Daoy (cell line): ENCODE measurements at places on chromosomes 4 and X. TPM values are rescaled to one million over a fixed set of nuclear protein-coding genes. Genes with fewer than 3 reads are reported as not detected.

KANTR gene
- total RNA-seq: 1.5 and 3.2 TPM in 2 replicates

HEPH gene
- total RNA-seq: 0.09 TPM in 1 of 2 replicates, not detected in the other

GRCh38 chr4:73859614-73860088 is 6.6 kb downstream of the PF4V1 start:
- DNase-seq: peak; percentile 45

GDI1 gene
- total RNA-seq: 71.6 and 103 TPM in 2 replicates

GRCh38 chr4:175971388-175972179 is 94.1 kb upstream of the WDR17 start:
- DNase-seq: peak; percentile 8

GRCh38 chr4:181077341-181077740 is 1165.9 kb upstream of the TENM3 start:
- no peak for DNase-seq

DNA sequence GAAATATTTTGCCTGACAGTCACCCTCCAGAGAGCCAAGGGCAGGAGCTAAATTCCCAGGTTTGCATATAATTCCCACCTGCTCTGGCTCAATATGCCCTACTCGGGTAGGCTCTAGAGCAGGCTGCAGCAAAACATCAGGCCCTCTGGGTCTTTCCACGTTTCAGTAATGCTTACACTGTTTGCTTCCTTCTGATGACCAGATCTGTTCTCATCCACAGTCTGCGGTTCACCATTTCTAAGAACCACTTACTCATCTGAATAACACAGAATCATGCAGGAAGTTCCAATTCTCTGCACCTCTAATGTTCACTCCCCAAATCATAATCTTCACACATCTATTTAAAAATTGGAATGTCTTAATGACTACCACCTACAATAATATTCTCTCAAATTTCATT is 141.4 kb downstream of the PPP3CA start:
- DNase-seq: peak; percentile 44

- DNase-seq: no peak
These were observed 207.4 kb upstream of the CXCL13 start for GRCh38 chr4:77398256-77398655.

DNA sequence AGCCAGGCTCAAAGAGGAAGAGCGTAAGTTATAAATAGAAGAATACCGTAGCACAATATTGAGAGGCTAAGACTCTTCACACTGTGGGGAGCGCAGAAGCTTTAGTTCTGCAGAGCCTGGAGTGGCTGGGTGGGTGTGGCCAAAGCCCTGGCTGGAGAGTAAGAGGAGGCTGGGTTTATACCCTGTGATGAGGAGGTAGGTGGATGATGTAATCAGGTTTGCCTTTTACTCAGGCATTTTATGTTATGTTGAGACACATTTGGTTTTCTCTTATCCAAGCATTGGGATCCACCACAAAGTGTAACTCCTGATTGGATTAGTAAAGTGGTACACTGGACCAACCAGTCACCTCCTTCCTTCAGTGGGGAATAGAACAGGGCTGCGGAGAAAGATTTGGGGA is 13.9 kb downstream of the CDS1 start:
- peak; percentile 4 for DNase-seq

MAGEA8 gene
- total RNA-seq: not detected in 2 replicates

DNA sequence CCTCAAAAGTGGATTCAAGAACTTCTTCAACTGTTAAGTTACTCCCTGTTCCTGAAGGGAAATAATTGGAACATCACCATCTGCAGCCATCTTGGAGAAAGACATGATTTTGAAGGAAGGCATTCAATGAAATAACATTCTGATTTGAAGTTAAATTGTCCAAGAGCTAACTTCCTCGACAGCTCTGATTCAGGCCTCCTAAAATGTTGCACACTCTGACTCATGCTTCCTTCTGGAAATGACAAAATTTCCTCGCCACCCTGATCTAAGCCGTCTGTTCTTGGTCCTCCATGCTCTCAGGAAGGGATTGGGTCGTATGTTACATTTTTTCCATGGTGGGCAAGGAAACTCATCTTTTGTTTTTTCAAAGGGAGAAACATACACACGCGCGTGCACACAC is 496.9 kb upstream of the DIPK2B start:
- DNase-seq: peak; percentile 54

DNA sequence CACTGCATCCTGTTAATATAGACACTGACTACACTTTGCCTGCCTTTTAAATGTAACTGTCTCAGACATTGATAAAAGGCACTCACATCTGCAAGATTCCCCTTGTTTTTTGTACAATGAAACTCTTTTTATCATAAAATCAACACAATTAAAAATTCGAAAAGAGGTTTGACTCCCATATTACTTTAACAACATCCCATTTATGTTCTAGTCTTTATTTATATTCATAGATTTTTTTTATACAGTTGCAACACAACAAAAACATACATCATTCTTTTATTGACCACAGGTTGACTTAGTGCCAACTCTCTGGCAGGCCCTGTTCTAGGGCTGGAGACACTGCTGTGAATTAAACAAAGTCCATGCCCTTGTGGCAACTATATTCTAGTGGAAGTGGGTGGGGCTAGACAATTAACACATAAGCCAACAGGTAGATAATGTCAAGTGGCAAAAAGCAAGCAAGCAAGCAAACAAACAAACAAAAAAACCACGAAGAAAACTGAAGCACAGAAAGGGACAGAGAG is 36.8 kb downstream of the ANK2 start:
- no peak for DNase-seq

SPRY1 gene
- total RNA-seq: 0.06 TPM in 1 of 2 replicates, not detected in the other

TNMD gene
- not detected in 2 replicates for total RNA-seq

DNA sequence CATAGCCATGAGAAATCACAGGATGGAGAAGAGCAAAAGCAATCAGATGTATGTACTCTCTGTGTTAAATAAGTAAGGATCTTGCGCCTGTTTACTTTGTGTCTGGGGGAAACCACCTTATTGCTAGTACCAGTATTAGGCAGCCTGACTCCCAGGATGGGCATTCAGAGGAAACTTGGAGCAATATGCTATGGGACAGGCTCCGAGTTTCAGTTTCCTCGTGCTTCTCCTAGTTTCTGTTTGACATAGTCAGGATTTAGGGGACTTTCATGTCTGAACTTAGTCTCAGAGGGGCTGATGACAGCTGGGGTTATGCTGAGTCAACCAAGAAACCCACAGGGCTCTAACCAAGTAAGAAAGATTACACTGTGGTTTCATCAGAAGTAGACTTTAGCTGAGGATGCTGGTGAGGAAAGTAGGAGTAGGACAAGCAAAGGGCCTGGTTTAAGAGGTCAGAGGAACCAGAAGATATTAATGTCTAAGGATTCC is 13.5 kb downstream of the NSUN7 start:
- DNase-seq: peak; percentile 35

GRCh38 chrX:123990169-123990568 is 28.7 kb downstream of the STAG2 start:
- DNase-seq: no peak

GRCh38 chr4:154364066-154364845 is 127.3 kb downstream of the DCHS2 start:
- DNase-seq: no peak

ALG13 gene
- 33.2 and 60.4 TPM in 2 replicates for total RNA-seq

GRCh38 chrX:102155806-102156179 is at the start of gene BEX5:
Gene BEX5 (minus strand): TSS chrX:102155977. CDS start chrX:102154265, 1,712 bp downstream.
- peak; percentile 69 for DNase-seq

- DNase-seq: no peak
These were observed 37.9 kb upstream of the CYP2U1 start for GRCh38 chr4:107893171-107894137.

DNA sequence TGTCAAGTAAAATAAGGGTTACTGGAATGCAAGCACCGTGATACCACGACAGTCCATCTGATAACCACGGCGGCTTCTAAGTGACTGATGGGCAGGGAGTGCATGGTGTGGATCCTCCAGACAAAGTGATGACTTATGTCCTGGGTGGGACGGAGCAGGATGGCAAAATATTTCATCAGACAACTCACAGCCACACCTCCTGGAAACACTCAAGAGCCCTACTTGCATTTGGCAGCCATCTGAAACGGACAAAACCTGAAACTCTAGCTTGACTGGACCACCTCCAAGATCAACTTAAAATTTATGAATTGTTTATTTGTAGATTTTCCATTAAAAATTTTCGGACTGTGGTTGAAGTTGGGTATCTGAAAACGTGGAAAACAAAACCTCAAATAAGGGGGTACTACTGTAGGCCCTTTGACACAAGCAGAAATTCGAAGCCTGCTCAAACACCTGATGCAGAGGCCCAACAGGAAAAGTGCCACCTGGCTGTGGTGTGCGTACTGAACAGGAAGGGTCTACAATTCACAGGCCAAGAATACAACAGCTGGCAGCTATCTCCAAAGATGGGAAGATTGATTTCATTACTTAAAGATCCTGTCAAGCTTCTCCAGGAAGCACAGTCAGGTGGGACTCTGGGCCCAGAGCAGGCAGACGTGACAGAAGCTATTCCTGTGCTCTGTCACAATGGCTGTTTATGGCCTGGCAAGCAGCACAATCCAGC is 26.0 kb downstream of the LRIT3 start:
- DNase-seq: no peak

GRCh38 chr4:16916719-16917337 is 18.4 kb upstream of the LDB2 start:
- DNase-seq: peak; percentile 40

DNA sequence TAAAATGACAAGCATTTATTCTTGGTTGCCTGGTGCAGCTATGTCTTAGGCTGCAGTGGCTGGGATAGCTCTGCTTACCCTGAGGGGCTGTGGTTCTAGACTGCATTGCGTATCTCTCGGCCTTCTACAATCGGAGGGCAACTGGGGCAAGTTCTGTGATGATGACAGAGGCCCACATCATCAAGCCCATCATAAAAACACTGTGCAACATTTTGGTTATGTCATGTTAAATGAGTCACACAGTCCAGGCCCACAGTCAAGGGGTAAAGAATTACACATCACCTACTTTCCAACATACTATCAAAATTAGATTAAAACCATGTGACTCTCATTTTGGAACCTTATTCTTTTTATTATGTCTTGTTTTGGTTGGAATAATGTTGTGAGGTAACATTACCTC is 120.2 kb upstream of the GUCY1A1 start:
- no peak for DNase-seq

- no peak for DNase-seq
These were observed 2.9 kb upstream of the KLHL2 start for GRCh38 chr4:165204462-165204830.

CACNA1F gene
- total RNA-seq: not detected in 2 replicates

RTL5 gene
- total RNA-seq: 0.18 and 0.86 TPM in 2 replicates

SPATA18 gene
- total RNA-seq: not detected in 2 replicates

UNC5C gene
- total RNA-seq: not detected in 2 replicates

DNA sequence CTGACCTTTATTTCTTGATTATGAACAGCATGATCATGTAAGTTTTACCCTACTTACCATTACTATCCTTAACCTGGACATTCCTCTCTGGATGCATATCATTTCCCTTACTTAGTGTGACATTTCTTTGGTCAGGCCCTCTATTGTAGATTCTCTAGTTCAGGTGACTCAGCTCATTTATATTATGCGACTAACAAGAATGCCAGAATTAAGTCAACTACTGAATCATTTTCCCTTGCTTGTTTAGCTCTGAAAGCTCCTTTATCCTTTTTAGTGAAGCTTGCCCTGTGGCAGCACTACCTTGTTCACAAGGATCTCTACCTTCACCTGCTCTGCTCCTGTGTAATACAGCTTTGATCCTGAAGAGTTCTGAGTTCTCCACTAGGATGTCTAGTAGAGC is 15.1 kb upstream of the UGT2B17 start:
- no peak for DNase-seq

MAGEE2 gene
- total RNA-seq: not detected in 2 replicates

GRCh38 chr4:52997132-52997416 is 135.0 kb downstream of the RASL11B start:
- no peak for DNase-seq

GPR50 gene
- not detected in 2 replicates for total RNA-seq

DNA sequence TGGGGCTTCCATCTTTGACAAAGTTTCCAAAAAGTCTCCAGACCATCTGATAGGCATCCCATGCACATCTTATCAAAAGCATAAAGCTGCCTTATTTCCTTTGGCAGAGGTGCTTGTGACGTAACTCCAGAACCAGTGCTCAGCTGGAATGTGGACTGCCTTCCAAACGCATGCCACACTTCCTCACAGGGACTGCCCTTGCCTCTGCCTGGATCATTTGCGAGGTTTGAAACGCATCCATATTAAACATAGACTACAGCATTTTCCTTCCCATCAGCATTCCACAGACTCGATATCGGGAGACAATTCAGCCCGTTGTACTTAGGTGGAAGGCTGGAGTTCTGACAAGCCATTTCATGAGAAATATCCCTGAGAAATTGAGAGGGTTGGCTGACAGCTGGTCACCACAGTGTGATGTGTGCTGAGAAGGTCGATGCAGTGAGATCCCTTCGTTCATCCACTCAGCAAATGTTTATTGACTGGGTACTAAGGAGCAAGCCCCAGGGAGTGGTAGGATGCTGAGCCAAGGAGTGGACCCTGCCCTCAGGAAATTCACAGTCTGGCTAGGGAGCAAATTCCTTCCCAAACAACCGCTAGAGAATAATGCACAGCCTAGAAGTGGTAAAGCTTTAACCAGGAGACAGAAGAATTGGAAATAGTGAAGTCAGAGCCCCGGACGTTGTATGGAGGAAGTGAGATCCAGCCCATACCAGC is 376.0 kb downstream of the BCOR start:
- peak; percentile 21 for DNase-seq

DNA sequence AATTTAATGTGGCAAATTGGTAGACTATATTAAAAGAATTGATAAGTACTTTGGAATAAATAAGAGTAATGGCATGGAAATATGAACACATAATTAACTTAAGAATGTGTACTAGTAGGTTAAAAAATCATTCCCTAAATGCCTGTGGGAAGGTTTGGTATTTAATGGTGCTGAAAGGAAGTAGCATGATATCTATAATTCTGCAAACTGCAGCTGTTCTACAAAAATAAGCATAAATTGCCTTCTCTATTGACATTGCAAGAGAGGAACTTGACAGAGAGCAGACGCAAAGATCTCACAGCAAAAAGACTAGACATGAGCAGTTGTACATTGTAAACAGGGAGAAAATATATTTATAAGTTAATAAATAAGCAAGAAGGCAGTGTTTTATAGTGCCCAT is 752.5 kb upstream of the PCDH10 start:
- DNase-seq: no peak

STPG2 gene
- total RNA-seq: not detected in 2 replicates

GRCh38 chr4:99615170-99615820 is 40.7 kb downstream of the MTTP start:
- DNase-seq: no peak

- DNase-seq: no peak
These were observed 41.4 kb upstream of the SPIN2A start for GRCh38 chrX:57178605-57179004.
